Coronary artery (tissue), 2 donors: ENCODE measurements at places on chromosomes 4 and X.

- DNase-seq, result no peak
Measured at GRCh38 chrX:108000751-108001150, 18.6 kb upstream of the TEX13B start.

DNA sequence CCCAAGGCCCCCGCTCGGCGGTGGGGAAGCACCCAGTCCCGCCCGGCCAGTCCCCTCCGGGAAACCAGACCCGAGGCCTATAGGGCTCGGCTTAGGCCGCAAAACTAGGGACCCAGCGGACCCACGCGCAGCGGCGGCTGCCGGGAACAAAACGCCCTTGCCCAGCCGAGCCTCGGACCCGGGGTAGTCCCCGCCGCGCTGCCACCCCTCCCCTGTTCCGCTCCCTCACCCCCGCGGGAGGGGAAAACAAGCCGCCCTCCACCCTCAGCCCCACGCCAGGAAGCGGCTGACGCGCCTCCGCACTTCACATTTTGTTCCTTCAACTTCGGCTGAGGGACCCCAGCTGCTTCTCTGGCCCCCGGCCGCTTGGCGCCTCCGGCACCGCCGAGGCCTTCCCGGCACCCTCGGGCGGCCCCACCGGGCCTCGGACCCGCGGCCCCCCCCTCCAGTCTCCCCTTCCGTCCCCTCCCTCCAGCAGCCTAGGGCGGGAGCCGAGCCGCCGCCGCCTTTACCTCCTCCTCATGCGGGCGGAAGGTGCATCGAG lies 694 bp downstream of the PDS5A start:
- peak; percentile 81 for DNase-seq

DNA sequence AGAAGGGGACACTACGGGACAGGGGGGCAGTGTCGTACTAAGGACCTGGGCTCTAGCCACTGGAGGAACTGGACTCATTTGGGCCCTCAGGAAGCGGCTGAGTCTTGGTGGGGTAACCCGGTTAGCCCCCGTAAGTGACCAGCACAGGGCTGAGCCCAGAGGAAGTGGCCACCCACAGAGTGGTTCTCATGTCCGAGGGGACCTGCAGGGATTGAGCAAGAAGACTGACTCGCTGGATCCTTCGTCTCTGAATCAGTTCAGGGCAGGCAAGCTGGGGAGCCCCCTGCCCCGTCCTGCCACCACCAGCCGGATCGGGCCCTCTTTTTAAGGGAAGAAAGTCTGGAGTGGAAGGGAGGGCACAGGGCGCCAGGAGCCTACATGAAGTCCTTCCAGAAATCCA lies 719 bp upstream of the BGN start:
- no peak for DNase-seq

DNA sequence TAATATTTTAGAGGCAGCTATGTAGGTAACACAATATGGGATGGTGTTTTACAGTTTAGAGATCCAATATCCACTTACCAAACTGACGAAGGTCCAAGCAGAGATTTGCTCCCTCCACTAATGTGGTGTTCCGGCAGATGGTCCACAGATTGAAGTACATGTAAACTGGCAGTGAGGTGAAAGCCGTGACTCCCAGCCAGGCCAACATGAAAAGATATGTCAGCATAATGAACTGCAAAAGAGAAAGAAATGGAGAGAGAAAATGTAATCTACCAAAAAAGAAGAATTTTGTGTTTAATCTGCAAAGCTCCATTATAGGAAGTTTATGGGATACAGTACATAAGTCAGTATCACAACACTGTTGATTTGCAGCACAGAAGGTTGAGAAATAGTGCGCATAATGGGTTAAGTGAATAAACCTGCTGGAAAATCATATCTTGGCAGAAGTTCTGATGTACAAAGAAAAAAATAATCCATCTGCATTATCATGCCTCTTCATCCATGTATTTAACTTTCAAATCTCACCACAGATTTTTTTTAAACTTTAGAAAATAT lies 160.2 kb downstream of the GPM6A start:
- DNase-seq, result no peak

DNA sequence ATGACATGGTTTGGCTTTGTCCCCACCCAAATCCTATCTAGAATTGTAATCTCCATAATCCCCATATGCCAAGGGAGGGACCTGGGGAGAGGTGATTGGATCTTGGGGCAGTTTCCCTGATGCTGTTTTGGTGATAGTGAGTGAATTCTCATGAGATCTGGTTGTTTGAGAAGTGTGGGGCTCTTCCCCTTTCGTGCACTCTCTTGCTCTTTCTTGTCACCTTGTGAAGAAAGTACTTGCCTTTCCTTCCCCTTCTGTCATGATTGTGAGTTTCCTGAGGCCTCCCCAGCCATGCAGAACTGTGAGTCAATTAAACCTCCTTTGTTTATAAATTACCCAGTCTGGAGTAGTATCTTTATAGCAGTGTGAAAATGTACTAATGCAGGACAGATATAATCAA lies 36.4 kb upstream of the FREM3 start:
- no peak for DNase-seq

- DNase-seq, result no peak
Measured at GRCh38 chrX:53376888-53377287, 45.6 kb downstream of the SMC1A start.

DNA sequence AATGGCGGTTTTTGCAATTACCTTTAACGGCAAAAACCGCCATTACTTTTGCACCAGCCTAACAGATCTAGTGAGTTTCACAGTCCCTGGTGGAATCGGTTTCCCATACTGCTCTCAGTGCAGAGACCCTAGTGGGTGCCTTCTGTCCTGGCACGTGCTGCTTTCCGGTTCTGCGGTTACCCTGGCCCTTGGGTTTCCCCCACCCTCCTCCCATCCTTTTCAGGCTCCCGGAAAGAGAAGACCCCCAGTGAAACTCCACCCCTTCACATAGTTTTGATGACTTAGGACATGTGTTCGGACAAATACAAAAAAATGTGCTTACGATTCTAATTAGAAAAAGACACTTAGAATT lies 36.9 kb downstream of the NLGN3 start:
- DNase-seq, result no peak

DNA sequence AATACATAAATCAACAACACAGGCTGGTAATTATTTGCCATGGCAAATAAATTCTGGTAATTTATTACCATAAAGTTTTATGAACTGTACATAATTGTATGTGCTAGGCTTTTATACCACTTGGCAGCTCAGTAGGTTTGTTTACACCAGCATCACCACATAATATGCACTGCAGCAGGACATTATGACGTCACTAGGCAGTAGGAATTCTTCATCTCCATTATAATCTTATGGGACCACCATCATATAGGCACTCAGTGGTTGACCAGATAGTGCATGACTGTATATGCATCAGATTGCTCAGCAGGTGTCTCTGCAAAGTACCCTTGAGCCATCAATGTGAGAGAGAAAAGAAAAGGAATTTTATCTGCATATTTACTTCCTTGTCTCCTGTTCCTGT lies 295.4 kb downstream of the CFAP47 start:
- no peak for DNase-seq

GRCh38 chr4:140309124-140309870 lies 64.1 kb upstream of the SCOC start:
- DNase-seq, result no peak

DNA sequence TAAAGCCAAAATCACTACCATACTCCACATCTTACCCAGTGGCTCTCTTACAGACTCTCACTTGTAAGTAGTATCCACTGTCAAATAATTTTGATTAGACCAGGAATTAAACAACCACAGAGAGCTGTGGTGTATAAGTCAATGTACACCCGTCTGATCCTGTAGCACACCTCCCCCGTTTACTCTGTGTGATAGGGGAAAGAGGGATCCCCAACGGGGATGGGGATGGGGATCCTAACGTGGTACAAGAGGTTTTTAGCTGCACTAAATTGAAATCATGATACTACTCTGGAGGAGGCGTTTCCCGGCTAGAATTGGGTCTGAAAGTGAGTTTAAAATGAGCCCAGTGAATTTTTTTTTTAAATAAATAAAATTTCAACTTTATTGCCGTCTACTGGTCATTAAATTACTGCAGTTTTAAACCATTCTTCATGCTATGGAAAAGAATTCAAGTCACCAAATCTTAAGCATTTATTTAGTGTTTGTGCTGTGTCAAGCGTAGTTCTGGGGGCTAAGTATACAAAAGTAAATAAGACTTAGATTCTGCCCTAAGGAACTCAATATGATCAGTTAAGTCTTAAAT lies 76.6 kb downstream of the INTS12 start:
- DNase-seq, result no peak

DNA sequence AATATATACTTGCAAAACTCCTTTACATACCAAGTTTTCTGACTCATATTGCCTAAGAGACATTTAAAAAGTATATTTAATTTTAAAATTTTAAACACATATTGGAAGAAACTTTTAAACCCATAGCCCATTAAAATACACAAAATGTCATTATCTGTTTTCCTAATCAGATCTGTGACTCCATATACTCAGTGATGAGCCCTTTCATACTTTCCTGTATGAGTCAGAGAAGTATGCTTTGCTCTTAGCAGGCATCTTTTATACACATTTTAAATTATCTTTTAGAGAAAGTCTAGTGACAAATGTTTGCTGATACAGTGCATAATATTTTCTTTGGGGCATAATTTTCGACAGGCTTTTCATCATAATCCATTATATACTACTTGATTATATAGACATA lies 26.4 kb downstream of the SPIN3 start:
- DNase-seq, result no peak

- no peak for DNase-seq
Measured at GRCh38 chr4:125390126-125390525, 75.4 kb downstream of the FAT4 start.

GRCh38 chr4:109365939-109366338 lies 63.5 kb upstream of the COL25A1 start:
- DNase-seq, result no peak

GRCh38 chr4:36900446-36900987 lies 344.0 kb upstream of the NWD2 start:
- DNase-seq, result no peak

DNA sequence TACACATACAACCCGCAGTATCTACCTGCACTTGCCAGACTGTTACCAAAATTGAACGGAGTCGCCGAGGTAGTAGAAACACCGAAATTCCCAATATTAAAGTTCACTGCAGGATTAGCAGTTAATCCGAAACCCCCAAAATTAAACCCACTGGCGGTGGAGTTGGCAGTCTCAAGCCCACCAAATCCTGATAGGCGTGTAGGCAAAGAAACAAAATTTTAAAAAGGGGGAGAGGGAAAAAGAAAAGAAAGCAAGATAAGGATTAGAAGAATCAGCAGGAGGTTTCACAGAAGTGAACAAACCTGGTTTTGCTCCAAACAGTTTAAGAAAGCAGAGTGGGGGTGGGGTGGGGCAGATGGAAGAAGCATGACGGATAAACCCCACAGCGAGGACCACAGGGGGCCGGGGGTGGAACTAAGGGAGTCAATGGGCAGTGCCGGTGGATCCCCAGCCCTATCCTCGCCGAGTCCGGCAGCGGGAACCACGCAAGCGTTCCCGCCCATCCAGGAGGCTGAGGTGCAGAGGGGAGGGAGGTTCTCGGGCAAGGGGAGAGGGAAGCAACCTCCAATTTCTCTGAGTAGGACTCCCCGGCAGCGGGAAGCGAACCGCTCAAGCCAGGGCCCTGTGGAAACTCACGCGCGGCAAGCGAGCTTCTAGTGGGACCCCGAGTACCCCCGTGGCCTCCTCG lies 599 bp downstream of the NUP54 start:
- no peak for DNase-seq

DNA sequence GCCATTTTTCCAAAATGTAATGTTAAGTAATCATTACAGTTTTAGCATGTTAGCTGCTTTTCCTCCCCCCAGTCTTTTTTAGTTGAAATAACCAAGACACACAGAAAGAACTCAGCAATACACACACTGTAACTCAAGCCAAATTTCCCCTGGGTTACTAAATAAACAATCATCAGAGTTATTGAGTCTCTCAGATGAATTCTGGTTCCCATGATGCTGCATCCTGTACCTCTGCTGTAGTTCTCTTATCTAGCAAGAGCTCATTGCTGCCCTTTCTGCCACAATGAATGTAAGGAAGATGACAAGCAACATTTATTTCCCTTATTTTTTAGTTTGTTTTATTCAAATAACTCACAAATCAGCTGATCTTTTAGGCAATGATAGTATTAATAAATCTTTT lies 185.1 kb downstream of the ARHGAP6 start:
- DNase-seq, result no peak

- no peak for DNase-seq
Measured at GRCh38 chr4:129403848-129404247, 307.9 kb downstream of the C4orf33 start.

DNA sequence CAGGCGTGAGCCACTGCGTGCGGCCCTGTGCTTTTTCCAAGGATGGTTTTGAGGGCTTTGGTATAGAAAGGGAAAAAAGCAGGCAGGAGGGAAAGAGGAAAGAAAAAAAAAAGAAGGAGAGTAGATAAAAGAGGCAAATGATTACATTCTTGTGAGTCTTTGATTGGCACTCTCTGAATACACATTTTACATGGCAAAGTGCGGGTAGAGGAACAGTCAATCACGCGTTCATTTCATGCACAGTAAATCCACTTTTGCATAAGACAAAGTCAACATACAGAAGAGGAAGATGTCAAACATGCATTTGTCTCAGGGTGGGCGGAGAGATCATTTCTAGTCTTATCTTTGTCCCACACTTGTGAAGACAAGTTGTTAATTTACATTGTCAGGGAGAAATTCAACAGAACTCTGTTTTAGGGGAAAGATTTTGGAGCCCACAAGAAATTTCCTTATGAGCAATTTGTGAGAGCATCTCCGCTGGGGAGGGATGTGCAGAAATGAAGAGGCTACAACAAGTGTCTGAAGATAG lies 183.2 kb downstream of the DHRSX start:
- no peak for DNase-seq

GRCh38 chrX:155179346-155179997 lies 36.8 kb upstream of the VBP1 start:
- no peak for DNase-seq

DNA sequence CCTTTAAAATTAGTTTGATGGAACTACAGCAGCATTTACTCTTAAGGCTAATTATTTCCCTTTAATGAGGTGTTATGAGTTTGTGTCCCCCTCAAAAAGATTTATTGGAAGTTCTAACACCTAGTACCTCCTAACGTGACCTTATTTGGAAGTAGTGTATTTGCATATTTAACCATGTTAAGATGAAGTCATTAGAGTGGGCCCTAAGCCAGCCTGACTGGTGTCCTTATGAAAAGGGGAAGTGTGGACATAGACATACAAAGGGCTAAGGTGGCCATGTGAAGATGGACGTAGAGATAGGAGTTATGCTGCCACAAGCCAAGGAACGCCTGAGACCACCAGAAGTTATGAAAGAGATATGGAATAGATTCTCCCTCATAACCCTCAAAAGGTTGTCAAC lies 985.4 kb upstream of the INTU start:
- DNase-seq, result no peak

GRCh38 chrX:40174001-40174853 lies 76.5 kb upstream of the BCOR start:
- DNase-seq, result no peak

DNA sequence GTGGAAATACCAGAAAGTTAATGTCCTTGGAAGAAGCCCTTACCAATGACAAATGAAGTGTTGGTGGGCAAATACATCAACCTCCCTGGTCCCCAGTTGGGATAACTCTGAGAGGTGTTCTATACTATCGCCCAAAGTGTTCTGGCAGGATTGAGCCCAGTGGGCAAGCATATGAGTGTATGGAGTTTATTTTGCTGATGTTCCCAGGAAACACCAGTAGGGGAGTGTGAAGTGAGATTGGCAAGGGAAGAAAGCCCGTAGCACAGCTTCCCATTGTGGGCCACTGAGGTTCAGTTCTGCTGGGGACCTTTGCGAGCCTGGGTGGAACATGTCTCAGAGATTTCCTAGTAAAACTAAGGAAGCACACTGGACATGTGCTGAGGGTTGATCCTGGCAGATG lies 65.1 kb downstream of the ARHGAP6 start:
- DNase-seq, result no peak
